Panc1 (cell line): ENCODE measurements at places on chromosomes 4 and X.

DNA sequence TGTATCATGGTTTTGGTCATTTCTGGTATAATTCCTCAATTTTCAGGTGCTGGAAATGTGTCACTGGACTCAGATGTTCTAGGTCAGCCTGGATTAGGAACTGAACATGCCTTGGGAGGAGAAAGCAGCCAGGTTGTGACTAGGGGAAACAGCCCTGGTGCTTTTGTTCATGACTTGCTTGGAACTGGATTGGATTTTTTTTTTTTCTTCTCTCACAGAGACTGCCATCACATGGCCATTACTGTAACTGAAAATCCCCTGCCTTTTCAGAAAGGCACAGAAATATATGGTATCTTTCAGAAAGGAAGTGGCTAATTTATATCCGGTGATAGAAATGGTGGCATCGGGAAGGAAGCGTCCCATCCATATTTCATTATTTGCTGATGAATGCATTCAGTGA, 34.6 kb downstream of the SEPTIN11 start:
- no peak for DNase-seq

GRCh38 chr4:76772498-76773106, 125.3 kb downstream of the SOWAHB start:
- DNase-seq: no peak

DNA sequence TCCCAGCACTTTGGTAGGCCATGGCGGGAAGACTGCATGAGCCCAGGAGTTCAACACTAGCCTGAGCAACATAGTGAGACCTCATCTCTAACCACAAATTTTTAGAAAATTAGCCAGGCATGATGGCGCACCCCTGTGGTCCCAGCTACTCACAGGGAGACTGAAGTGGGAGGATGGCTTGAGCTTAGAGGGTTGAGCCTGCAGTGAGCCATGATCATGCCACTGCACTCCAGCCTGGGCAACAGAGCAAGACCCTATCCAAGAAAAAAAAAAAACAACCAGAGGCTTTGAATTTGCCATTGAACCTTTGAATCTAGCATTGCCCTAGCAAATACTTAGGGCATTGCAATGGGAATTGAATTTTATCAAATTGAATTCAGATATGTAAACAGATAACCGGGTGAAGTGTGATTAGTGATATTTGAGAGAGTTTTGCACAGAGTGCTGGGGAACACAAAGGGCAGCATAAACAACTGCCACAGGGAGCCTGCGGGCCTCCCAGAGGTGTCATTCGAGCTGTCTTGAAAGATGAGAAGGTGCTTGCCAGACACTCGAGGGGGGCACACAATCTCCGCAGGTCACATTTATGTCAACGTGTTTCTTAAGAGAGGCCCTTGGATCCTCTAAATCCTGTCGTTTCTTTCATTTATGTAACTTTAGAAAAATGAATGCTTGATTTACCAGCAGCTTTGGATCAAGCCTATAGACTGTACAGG, 200.3 kb downstream of the AASDH start:
- no peak for DNase-seq

DNA sequence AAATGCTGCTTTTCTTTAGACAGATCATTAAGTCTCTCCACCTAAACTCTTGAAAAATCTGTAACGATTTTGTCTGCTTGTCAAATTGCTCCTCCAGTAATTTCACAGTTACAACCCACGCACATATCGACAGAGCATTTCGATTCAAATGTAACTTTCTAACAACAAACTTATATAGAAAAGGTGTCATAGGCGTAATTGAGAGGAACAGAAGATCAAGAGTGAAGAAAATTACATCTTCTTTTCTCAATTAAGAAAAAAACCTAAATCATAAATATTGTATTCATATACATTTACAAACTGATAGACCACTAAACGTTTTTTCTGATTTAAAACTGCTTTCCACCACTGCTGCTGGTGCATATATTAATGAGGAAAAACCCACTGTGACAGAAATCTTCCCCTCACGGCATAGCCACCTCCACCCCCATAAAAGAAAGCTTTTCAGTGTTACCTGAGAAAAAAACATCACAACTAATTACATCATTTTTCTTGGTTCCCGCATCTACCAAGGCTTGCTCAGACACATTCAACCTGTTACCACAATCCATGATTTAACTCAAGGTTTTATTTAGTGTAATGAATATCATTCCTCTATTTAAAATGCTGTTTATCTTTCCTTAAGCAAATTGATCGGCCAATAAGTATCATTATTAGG, 1.9 kb downstream of the GPM6A start:
- no peak for DNase-seq

GRCh38 chr4:142161086-142161485, 524.7 kb downstream of the IL15 start:
- no peak for DNase-seq

DNA sequence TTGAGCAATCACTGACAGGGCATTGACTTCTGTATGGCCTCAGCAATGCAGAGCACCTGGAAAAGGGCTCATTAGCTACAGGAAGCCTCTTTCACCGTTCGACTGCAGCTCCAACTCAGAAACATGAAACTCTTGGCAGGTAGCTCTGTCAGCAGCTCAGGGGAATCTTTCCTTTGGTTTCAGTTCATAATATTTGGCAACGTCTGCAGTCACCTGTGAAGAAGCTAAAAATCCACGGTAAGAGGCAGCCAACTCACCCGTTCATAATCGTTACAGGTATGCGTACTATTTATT, 354.9 kb downstream of the CAMK2D start:
- no peak for DNase-seq

- no peak for DNase-seq
Measured at GRCh38 chr4:98363431-98363830, 102.2 kb downstream of the RAP1GDS1 start.

GRCh38 chr4:60808726-60809485, 391.2 kb upstream of the ADGRL3 start:
- DNase-seq: no peak

DNA sequence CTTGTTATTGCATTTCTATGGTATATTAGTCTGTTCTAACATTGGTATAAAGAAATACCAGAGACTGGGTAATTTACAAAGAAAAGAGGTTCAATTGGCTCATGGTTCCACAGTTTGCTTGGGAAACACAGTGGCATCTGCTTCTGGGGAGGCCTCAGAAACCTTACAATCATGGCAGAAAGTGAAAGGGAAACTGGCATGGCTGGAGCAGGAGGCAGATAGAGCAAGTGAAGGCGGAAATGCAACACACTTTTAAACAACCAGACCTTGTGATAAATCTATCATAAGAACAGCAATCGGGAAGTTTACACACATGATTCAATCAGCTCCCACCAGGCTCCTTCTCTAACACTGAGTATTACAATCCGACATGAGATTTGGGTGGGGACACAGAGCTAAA, 346.6 kb upstream of the GNPDA2 start:
- no peak for DNase-seq

DNA sequence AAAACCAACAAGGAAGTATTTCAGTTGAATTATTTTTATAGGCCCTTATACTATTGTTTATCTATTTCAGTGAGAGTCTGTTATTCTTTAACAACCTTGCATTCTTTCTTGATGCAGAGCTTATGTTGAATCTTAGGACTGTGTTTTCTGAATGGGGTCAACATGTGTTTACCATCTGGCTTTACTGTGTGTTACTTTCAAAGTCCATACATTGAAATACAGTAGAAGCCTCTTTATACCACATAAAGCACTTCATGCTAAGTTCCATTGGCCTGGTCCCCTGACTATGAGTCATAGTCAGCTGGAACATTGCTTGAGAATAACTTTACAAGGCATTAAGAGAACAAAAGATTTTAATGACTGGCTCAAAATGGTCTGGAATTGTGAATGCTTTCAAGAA, 152.6 kb downstream of the GASK1B start:
- DNase-seq: no peak

- DNase-seq: no peak
Measured at GRCh38 chr4:13860126-13860525, 232.6 kb upstream of the BOD1L1 start.

- no peak for DNase-seq
Measured at GRCh38 chrX:77277911-77278310, 169.3 kb upstream of the FGF16 start.

DNA sequence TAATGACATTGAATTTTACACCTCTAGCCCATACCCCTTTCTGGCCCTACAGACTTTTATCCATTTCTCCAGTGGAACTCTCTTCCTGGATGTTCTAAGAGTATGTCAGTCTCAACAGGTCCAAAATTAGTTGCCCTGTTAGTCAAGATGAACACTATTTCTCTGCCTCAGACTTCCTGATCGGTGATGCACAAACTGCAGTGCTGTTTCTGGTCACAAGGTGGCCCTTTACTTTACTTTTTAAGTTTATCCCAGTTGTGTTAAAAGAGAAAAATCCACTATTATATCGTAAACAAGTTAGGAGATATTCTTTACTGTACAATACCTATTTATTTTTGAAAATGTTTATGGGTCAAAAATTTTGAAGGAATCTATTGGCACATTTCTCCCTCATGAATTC, 13.1 kb downstream of the TCEAL7 start:
- peak; percentile 47 for DNase-seq

GRCh38 chr4:150212927-150213326, 134.7 kb downstream of the DCLK2 start:
- no peak for DNase-seq

GRCh38 chr4:76703676-76704075, 194.3 kb downstream of the SOWAHB start:
- no peak for DNase-seq

GRCh38 chrX:18424482-18425198, 768 bp upstream of the CDKL5 start:
- DNase-seq: no peak

DNA sequence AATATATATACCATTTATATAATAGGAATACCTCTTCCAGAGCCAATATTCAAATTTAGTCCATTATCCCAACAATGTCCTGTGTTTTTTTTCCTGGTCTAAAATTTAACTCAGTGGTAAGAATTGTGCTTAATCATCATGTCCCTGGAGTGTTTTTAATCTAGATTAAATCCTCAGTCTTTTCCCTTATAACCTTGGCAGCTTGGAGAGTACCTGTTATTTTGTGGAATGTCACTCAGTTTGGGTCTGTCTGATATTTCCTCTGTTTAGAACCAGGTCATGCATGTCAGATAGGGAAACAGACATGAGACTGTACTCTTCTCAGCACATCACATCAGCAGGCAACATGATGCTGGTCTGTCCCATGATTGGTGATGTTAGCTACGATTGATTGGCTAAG, 96.6 kb downstream of the HPGD start:
- DNase-seq: no peak

GRCh38 chr4:147682755-147683154, 1.2 kb downstream of the PRMT9 start:
- no peak for DNase-seq

- no peak for DNase-seq
Measured at GRCh38 chrX:16119353-16120220, 3.8 kb upstream of the GRPR start.

- no peak for DNase-seq
Measured at GRCh38 chr4:159019356-159019755, 83.5 kb upstream of the RAPGEF2 start.

- DNase-seq: no peak
Measured at GRCh38 chr4:99651811-99652485, 5.7 kb downstream of the C4orf54 start.

DNA sequence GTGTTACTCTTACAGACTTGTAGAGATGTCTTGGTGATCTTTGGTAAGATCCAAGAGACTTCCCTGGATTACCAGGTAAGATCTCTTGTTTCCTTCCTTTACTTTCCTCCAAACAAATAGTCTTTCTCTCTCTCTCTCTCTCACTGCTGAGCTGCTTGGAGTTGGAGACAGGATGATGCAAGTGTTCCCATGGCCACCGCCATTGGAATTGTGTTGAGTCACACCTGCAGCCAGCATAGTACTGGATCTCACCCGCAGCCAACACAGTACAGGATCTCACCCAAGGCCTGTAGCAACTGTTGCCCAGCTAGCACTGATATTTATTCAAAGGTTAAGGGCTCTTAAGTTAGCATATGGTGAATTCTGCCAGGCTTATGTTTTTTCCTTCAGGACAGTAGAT, 1080.9 kb downstream of the FAT4 start:
- no peak for DNase-seq

DNA sequence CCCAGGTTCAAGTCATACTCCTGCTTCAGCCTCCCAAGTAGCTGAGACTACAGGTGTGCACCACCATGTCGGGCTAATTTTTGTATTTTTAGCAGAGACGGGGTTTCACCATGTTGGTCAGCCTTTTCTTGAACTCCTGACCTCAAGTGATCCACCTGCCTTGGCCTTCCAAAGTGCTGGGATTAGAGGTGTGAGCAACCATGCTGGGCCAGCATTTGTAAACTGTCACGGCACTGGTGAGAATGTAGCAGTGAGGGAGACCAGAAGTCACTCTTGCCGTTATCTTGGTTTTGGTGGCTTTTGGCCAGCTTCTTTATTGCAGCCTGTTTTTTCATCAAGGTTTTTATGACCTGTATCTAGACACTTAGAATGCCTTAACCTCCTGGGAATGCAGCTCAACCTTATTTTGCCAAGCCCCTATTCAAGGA, 22.4 kb downstream of the PCDH18 start:
- no peak for DNase-seq

- DNase-seq: no peak
Measured at GRCh38 chr4:177001271-177002175, 208.8 kb upstream of the VEGFC start.

- DNase-seq: no peak
Measured at GRCh38 chr4:31417040-31417439, 696.9 kb downstream of the PCDH7 start.

DNA sequence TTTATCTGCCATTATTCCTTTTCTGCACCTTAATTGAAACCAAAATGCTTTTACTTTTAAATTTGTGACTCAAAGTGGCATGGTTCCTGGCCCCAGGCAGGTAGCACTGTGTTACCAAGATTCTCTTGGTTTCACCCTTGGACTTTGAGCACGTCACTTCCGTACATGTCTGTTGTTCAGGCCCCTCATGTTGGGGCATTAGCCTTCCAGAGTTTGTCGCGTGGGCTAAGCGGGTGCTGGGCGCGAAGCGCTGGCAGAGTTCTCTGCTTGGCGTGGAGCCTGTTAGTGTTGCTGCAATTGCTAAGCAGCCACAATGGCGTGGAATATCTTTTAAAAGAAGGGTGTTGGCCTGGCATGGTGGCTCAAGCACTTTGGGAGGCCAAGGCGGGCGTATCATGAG, 14.0 kb upstream of the TADA2B start:
- DNase-seq: no peak

DNA sequence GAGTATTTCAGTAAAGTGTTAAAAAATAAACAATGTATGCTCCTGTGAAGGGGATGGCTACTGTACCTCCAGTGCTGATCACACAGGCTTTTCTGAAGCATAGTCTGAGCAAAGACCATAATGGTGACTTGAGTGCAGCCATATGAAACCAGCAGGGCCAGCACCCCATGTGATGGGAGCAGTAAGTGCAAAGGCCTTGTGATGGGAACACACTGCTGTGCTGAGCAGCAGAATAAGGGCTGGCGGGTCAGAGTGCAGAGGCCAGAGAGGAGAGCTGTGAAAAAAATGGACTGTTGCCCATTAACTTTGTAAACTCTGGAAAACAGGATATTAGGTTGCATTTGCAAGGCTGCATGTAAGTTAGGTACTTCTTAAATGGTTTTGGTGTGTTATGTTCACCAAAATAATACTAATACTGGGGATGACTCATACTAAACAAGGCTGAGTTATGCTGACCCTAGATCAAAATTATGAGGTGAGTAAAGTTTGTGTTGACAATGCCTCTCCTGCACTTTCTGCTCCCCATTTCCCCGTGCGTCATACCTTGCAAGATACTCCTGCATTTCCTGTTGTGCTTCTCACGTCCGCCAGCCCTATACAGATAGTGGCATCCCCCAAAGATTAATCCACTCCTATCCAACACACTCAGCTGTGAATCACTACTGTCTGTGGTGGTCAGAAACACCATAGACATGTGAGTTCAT, 67.0 kb upstream of the FAM9A start:
- no peak for DNase-seq
